ENCODE measurements at places on chromosomes 3 and 15.
A peak's percentile ranks its signal among the peaks of the same experiment; 100 is the strongest.

GRCh38 chr3:173770011-173770410 lies 372.5 kb downstream of the NLGN1 start:
- no peak for DNase-seq

DNA sequence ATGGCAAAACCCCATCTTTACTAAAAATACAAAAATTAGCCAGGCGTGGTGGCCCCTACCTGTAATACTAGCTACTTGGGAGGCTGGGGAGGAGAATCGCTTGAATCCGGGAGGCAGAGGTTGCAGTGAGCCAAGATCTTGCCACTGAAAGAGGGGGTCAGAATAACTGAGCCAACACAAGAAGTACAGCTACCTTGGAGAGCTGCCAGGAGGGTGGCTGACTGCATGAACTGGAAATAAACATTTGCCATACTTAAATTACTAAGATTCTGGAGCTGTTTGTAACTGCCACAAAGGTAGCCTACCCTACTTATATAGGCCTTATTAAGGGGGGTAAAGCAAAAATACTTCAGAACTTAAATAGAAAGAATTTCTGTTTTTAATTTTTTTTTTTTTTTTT lies 15.4 kb upstream of the PIK3CB start:
- no peak for DNase-seq

DNA sequence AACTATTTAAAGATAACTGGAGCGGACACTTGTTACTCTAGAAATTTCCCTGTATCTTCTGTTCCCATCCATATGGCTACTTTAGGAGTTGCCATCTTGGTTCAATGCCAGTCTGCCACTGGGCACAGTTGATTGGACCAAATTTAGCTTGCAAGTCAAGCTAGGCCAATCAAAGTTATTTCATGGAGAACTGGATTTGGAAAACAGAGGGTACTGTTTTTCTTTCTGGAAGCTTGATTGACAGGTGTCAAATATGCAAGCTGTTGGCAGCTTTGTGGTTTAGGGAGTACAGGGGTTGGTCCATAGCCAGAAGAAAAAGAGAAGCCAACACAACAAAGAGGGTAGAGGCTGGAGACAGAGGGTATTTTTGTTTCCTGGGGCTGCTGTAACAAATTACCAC lies 33.4 kb upstream of the KLHL25 start:
- no peak for DNase-seq

DNA sequence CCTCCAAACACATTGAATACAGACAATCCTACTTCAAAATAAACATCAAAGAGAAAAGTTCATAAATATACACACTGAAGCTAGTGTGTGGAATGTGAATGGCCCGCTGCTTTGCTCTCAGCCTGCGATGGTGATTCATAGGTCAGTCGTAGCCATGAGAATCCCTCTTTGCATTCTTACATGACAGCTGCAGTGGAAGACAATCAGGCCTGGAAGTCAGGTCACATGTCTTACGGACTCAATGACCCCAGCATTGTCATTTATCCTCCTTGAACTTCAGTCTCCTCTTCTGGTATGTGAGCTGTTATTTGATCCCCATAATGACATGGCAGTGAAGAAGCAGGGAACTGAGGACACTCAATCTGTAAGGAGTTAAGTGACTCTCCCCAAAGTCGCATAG lies 217.8 kb upstream of the EOMES start:
- DNase-seq = no peak

DNA sequence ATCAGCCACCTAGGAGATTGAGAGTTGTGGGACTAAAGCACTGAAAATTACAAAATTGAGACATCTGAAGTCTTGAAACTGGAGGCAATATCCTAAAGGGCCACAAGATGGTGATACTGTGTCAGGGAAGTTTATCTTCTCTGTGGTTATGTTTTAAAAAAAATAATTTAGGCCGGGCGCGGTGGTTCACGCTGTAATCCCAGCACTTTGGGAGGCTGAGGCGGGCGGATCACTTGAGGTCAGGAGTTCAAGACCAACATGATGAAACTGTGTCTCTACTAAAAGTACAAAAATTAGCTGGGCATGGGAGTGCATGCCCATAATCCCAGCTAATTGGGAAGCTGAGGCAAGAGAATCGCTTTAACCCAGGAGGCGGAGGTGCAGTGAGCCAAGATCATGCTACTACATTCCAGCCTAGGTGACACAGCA lies 17.9 kb upstream of the NIT2 start:
- DNase-seq = no peak

- DNase-seq = no peak
Measured at GRCh38 chr3:128847666-128848370, 31.6 kb upstream of the ACAD9 start.

DNA sequence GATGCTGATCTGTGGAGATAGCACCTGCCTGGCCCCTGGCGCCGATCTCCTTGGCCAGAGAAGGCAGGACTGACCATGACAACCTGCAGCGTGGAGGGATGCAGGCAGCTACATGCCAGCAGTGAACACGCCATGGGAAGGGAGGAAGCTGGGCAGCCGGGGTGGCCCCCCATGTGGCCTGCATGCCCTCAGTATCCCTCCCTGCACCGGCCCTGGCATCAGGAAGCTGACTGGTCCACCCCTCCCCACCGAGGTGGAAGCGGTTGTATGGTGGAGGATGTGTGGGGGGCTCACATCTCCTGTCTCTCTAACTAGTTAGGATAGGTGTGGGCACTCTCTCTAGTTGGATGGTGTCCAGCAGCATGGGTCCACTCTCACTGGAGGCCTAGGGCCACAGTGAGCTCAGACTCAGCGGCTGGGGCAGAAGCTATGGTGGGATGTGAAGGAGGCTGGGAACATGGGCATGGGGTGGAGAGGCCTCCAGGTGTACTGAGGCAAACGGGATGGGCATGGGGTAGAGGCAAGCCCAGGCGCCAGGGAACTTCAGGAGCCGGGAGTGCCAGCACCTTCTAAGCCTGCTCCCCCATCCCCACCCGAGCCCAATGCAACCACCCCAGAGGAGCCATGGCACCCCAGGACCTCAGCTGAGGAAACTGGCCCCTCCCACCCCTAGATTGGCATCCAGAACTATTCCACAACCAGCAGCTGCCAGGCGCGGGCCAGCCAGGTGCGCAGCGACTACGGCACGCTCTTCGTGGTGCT lies 1.8 kb upstream of the ABTB1 start:
- no peak for DNase-seq

DNA sequence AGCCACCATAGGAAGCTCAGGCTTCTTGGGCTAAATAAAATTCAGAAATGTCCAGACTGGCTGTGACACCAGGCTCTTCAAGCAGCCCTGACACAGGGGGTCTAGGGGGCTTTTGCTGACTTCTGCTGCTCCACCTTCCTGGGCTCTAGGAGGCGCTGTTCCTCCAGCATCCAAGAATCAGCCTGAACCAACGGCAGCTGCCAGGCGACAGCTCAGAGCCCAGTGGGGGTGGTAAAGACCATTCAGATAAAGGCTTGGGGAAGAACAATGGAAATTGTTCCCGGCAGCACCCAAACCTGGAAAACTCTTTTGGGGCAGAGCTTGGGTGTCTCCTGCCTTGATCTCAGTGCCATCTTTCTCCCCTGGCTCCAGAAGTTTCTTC lies 21.6 kb upstream of the PSTPIP1 start:
- DNase-seq = no peak

DNA sequence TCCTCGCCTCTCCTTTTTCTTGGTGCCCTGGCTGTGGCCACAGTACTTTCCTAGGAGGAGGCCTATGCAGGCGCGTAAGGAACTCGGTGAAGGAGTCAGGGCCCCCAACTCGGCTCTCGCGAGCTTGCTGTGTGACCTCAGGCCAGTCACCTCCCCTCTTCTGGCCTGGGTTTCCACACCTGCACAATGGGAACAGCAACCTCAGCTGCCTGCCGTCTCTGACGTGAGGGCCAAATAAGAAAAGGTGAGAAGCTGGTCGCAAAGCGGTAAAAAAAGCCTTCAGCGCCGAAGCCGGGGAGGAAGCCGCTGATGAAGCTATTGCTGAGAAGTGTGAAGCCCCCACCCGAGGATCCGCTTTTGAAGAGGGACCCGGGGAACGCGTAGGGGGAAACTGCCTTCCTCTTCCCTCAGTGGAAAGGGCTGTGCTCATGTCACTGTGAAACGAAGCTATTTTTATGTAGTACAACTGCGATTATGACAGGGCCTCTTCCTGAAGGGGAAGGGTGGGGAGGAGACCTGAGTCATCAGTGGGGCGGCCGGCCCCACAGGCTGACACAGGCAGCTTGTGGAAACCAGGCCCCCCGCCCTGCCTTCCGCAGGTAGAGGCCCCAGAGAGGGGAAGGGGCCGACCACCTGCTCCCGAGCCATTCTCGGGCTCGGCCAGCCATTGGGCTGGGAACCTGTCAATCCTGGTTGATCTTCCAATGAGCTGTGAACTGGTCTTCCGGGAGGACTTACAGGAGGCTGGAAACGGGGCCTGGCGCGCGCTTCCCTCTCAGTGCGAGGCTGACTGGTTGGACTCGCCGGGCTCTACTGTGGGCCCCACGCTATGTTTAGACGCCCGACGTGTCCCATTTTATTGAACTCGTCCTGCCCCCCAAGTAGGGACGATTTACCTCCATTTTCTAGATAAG lies 18.0 kb upstream of the ANKDD1A start:
- DNase-seq = peak; percentile 92

DNA sequence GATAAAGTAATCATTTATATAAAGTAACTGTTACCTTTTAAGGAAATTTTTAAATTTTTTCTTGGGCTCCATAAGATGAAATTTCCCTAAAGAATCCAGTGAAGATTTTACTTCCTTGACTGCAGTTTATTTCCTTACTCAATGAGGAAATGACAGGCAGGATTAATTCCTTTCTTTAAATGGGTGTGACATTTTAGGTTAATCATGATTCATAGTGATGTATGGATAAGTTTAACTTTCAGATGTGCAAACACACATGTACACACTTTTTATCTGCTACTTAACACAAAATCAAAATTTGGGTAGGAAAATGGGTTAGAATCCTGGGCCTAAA lies 11.2 kb upstream of the LEO1 start:
- no peak for DNase-seq

GRCh38 chr3:67662733-67663132 lies 8.3 kb upstream of the SUCLG2 start:
- DNase-seq = no peak

GRCh38 chr3:141789281-141789680 lies 26.1 kb downstream of the GRK7 start:
- no peak for DNase-seq

DNA sequence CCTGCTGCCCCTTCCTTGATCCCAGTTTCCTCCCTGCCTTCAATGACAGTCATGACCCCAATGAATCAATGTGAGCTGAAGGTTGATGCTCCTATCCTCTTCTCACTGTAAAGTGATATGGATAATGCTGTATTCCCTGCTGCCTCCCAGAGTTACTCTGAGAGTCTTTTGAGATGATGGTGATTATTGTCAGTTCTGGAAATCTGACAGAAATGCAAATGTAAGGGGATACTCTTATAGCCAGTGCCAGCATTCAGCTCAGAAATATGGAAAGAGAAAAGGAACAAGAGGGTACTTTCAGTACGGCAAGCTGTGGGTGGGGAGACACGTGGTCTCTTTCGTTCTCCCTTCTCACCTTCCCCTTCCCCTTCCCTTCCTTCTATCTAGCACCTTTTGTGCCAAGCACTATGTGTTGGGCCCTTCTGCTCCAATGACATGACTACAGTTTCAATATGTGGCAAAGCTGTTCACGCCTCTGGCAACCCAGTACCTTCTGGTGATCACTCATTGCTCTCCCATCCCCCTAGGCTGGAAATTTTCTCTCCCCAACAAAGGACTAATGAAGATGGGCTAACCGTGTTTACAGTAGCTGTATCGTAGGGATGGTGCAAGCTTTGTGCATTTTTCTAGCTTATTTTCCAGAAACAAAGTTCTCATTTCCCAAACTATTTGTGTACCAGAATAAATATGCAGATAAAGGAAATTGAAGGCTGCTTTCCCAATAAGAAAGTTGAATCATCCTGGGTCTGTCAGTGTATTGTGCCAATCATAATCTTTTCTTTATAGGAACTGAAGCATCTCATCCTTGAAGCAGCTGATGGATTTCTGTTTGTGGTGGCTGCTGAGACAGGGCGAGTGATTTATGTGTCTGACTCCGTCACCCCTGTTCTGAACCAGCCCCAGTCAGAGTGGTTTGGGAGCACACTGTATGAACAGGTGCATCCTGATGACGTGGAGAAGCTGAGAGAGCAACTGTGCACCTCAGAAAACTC lies 70.3 kb downstream of the ARNT2 start:
- no peak for DNase-seq

GRCh38 chr3:35448121-35448520 lies 191.2 kb upstream of the ARPP21 start:
- no peak for DNase-seq

- DNase-seq = no peak
Measured at GRCh38 chr15:70057931-70058641, 39.6 kb downstream of the TLE3 start.

GRCh38 chr3:159877924-159878323 lies 110.7 kb upstream of the IL12A start:
- no peak for DNase-seq

DNA sequence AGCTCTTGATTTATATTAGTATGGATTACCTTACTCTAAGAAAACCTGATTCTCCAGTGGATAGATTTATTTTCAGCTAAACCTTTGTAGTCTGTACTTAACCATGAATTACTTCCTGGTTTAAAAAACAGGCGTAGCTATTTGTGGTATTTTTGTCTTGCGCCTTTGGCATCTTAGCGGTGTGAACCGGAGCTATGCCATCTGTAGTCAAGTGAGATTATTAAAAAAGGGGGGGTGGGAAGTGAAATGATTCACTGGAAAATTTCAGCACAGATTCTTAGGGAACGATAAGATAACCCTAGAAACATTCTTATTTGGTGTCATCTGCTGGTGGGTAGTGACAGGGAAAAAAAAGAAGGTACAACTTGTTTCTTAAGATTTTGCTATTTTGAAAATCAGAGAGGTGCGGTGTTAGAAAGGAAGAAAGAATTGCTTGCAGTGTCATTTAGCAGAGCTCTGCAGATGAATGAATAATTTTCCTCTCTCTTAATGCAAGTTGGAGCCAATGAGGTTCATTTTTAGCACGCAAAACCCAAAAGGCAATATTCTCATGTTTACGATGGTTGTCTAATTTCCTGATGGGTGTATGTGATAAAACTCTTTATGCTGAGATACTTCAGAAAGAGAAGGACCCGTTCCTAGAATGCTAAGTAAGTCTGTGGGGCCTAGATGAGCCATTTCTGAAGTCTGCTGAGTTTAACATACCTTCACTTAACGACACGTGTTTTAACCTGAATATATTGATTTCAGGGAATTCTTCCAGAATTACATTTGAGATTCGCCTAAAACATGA lies 44.0 kb downstream of the PSMD6 start:
- no peak for DNase-seq

GRCh38 chr3:164416491-164417222 lies 661.6 kb downstream of the SI start:
- DNase-seq = no peak

Data from stimulated activated CD4-positive, alpha-beta T cell treated with anti-CD3 and anti-CD28 coated beads, Interleukin-15, amount 100 ng/mL, for 1 hour (primary cell).